ENCODE measurements at places on chromosomes 13 and 19.
A peak's percentile ranks its signal among the peaks of the same experiment; 100 is the strongest.

GRCh38 chr13:58919551-58919950, 1244.2 kb downstream of the DIAPH3 start:
- DNase-seq = no peak

DNA sequence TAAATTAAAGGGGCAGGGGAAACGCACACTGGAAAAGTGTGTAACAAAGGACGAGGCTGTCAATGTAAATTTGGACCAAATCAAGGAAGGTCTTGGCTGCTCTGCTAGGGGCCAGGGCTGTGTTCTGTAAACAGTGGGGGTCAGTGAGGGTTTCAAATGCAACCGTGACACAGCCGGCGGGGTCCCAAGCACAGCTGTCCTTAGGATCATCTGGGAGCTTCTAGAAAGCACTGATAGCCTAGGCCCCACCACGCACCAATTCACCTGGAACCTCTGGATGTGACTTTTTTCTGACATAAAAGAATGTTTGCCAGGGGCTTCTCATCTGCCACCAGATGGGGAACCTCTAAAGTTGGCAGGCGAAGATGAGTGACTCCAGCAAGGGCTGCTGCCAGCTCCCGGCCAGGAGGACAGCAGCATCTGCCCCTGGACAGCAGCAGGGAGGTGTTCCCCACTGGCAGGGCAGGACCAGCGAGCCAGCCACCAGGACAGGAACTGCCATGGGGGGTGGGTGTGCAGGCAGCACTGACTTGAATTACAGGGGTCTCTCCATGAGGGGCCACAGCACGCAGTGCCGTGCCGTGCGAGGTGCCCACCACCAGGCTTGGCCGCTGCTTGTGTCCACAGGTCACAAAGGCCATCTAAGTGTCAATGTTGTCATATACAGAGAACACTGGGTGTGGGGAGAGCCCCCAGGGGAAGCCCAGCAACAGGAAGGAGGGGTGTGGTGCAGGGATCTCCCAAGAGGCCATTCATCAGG, 87.5 kb downstream of the SOX1 start:
- no peak for DNase-seq

GRCh38 chr13:44318161-44318560, 55.5 kb upstream of the SERP2 start:
- peak; percentile 41 for DNase-seq

- no peak for DNase-seq
Measured at GRCh38 chr13:73065665-73066340, 7.0 kb downstream of the KLF5 start.

GRCh38 chr19:42074513-42075363, 1.2 kb upstream of the ZNF574 start:
- peak; percentile 46 for DNase-seq

DNA sequence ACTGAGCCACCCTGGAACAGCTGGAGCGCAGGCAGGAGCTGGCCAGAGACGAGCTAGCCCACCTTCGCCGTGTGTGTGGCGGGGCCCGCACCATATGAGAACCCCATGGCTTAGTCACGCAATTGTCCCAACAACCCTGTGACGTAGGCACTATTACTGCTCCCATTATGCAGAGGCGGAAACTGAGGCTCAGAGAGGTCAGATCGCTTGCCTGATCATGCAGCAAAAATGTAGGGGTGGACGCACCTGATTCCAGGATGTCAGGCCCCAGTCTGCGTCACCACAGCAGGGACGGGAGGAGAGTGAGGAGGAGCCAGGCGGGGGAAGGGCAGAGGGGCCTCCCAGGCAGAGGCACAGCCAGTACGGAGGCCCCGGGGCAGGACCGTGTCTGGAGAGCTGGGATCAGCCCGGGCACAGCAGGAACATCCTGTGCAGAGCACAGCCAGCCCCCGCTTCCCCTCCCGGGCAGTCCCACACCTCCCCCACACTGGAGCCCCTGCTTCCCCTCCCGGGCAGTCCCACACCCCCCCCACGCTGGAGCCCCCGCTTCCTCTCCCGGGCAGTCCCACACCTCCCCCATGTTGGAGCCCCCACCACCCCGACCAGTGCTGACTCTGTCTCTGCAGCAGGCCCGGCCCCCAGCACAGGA, 16.7 kb downstream of the PIP5K1C start:
- no peak for DNase-seq

Data from AG20443 (cell line).